ENCODE measurements at places on chromosomes 11 and 22. TPM values are rescaled to one million over a fixed set of nuclear protein-coding genes. Genes with fewer than 3 reads are reported as not detected.

DNA sequence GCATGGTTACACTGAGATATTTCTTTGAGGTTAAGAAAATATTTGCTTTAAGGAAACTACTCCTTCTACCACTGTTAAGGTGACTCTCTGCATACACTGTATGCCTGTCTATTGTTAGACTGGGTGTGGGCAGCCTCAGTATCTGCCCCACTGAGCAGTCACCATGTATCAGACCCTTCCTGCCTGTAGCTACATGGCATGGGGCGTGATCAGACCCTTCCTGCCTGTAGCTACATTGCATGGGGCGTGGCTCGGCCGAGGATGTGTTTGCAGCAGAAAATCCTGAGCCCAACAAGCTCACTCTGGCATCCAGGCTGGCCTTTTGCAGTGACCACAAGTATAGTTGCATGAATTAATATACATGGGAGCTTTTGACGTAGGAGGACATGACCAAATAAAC is 669.4 kb downstream of the OPCML start:
- DNase-seq: no peak

DNA sequence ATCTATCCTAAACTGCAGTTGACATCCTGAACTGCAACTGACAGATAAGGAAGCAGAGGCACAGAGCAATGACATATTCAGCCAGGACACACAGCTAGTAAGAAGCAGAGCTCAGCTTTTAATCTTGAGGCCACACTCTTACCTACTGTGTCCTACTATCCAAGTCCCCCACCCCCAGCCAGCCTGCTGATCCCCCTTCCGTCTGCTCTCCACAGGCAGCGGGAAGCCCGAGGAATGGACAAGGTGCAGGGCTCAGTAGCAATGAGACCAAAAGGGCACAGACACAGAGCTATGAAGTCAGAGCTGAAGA is 4.3 kb downstream of the POLR3H start:
- DNase-seq: no peak

DNA sequence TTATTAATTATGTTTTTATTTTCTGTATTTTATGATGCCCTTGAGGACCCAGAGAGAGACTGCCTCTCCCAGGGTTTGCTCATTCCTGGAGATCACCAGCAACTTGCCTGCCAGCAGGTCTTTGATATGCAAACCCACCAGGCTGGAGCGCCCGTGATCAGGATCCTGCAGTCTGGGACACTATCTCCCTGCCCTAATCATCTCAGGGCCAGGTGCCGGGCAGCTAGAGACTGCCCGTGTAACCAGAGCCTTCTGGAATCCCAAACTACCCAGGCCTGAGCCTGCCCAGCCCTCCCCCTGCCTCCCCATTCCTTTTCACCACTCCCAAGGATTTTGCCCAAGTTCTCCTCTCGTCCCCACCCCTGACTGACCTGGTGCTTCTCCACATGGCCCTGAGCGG is 52.2 kb upstream of the B3GAT1 start:
- DNase-seq: no peak

DNA sequence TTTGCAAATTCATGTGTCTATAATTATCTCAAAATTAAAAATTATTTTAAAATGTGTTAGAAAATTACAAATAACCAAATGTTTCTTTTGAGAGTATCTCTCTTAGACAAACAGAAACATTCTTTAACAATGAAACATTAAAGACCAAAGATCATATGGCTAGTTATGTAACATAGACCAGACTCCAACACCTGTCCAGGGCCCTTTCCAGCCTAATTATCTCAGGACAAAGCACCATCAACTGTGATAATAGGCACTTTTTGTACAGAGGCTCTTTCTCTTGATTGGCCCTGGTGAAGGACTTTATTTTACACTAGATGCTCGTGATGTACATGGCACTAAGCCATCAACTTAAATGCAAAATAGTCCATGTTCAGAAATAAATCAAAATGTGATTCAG is 5.0 kb upstream of the PLEKHA7 start:
- no peak for DNase-seq

- no peak for DNase-seq
These were observed 9.9 kb downstream of the RCOR2 start for GRCh38 chr11:63907063-63907462.

DNA sequence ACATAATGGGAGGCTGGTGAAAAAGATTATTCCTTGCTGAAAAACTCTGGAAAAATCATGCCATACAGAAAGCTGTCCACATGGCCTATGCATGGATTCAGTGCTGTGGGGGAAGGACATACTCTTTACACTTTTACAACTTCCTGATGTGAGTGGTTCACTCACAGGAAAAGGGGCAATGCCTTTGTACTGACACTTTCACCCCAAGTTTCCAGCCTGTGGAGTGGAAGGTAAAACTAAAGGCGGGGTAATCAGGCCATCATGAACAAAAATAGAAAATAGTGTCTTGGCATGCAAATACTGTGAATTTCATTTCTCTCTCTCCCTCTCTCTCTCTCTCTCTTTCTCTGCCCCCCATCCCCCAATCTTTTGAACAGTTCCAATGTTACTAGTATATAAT is 281.8 kb downstream of the ETS1 start:
- no peak for DNase-seq

GRCh38 chr22:24845041-24845898 is 39.3 kb downstream of the SGSM1 start:
- no peak for DNase-seq

DNA sequence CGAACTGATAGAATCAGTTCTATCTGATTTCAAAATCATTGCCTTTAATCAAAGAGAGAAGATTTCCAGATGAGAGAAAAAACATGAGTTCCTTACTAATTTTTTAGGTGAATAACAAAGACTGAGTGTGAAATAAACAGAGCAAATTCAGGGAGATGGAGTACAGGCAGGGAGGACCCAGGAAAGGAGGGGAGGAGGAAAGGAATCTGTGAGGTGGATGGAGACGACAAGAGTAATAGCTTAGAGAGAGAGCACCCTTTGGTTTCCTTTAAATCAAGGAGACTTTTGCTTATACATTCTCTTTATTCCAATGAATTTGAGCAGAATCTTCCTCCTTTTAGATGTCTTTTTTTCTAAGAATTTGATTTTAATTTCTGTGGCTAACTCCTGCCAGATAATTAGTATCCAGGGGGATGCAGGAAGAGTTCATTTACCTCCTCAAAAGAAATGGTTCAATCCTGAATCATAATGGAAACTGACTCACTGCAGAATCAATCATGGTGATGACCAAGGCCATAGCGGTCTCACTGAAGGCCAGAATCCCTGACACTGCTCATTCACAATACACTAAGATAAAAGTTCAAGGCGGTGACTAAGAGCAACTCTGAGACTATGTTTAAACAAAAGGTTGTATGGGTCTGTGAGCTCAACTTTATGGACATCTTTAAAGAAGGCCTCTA is 234.0 kb upstream of the ZC3H12C start:
- DNase-seq: no peak

GRCh38 chr22:32341122-32341740 is 16.4 kb upstream of the RFPL3 start:
- DNase-seq: no peak

DNA sequence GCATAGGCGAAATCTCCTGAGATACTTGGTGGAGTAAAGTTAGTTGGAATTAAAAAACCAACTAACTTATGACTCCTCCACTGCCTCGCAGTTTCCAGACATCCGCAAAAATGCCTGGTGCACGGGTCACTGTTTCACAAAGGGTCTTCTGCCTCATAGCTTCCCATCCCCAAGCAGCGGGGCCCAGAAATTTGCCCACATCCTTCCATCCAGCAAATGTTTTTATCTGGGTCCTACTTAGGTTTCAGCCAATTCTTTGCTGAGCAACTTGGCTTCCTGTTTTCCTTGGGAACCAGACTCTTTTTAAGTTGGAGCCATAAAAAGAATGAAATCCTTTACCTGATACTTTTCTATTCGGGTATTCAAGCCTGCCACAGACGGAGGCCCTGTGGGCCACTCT is 36.2 kb downstream of the FZD4 start:
- DNase-seq: no peak

The GRAP2 gene
- not detected for total RNA-seq

The THRSP gene
- not detected for total RNA-seq

GRCh38 chr22:31337178-31337577 is 9.0 kb downstream of the PATZ1 start:
- no peak for DNase-seq

- no peak for DNase-seq
These were observed 4.8 kb upstream of the PAX6 start for GRCh38 chr11:31815711-31816467.

- peak; percentile 31 for DNase-seq
These were observed 6.2 kb downstream of the ZDHHC8 start for GRCh38 chr22:20137671-20138416.

DNA sequence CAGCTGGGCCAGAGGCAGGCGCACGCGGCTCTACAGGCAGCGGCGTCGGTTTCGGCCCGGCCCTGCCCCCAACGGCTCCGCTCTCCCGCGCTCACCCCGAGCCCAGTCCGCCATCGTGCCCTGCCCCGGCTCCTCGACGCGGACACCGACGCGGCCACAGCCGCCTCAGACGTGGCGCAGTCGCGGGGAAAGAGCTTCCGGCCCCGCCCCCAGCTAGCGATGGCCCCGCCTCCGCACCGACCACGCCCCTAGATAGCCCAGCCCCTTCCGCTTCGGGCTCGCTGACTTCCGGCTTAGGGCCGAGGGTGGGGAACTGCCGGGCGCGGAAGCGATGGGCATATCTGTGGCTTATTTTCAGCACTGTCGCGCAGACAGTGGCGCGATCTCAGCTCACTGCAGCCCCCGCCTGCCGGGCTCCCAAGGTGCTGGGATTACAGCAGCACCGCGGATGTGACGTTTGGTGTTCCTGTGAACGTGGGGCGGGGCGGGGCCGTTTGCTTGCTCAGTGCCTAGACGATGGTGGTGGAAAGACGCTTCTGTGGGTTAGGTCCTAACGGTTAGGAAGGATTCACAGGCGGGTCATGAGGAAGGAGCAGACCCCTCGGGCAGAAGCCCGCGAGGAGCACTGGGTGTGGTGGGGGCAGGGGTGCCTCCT is at the start of the genes BET1L and RIC8A:
TSS of gene BET1L (minus strand) at position 192 of the 655 bp plus-strand sequence. CDS start at position 114, 78 bp downstream.
TSS of gene RIC8A (plus strand) at position 501 of the 655 bp plus-strand sequence. CDS start 1,147 bp downstream, outside the sequence.
- peak; percentile 98 for DNase-seq

- DNase-seq: no peak
These were observed 19.4 kb downstream of the EHF start for GRCh38 chr11:34640050-34640923.

DNA sequence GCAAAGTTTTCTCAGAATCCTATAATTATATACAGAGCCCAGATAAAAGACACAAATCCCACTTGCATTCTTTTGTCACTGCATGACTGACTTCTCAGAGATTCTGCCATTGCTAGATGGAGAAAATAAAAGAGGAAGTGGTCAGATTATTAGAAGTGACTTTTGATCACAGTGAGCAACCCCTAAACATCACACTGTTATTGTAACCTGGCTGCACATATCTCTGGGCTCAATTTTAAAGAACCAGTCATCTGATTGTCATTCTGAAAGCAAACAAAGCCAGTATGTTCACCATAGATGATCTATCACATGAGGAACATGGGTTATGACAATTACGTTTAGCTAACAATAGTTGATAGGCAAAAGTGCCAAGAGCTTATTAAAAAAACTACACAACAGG is 47.8 kb downstream of the COPB1 start:
- no peak for DNase-seq

DNA sequence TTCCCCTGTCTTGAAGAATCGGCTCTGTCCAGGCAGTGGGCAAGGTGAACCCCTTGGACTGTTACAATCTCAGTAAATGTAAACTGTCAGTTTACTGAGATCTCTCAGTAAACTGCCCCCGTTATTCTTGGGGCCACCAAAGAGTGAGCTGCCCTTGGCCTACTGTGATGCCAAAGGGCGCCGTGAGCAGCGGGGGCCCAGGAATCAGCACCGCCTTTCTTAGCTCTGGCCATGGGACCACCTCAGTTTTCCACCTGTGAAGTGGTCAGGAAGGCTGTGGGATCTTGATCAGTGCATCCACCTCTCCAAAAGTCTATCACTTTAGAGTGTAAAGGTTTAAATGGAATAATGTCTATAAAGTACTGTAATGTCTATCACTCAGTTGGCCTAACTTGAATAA is 57.1 kb downstream of the THAP12 start:
- DNase-seq: no peak

GRCh38 chr11:66419825-66420224 is 1.0 kb upstream of the NPAS4 start:
- DNase-seq: no peak

- no peak for DNase-seq
These were observed 157.8 kb upstream of the DDI1 start for GRCh38 chr11:103878646-103879045.

The HOATZ gene
- total RNA-seq: not detected

- DNase-seq: no peak
These were observed 35.2 kb upstream of the CREB3L1 start for GRCh38 chr11:46242041-46242951.

The OR5AS1 gene
- not detected for total RNA-seq

The OR8A1 gene
- total RNA-seq: under 0.01 TPM

DNA sequence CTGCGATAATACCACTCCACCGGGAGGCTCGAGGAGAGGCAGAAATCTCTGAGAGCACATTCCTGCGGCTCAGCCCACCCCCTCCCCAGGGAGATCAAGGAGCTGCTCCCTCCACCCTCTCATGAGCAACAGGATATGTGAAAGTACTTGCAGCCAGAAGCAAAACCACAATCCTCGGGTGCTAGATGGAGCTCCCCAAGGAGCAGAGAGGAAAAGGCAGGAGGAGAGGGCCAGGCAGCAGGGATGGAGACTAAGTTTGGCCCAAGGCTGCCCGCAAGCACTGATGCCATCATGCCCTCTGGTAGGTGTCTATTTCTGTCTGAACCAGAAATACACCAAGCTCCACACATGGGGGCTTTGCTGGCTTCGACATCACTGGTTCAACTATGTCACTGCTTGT is 22.3 kb downstream of the VPS37C start:
- DNase-seq: no peak

- peak; percentile 82 for DNase-seq
These were observed 6.8 kb downstream of the TOM1 start for GRCh38 chr22:35306350-35306967.

DNA sequence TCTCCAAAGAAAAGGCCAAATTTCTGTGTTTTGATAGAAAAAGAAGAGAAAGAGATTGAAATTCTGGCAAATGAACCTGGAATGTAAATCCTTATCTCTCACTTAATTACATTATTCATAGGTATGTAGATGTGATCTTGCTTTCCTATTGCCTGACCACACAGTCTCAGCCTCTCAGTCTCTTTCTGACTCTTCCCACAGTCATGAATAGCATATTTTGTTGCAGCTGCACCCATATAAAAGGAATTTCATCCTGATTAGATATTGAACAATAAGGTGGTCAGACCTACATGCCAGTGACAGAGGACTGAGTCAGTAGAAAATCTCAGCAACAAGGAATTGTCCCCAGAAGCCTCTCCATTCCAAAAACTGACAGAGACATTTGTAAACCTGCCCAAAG is 62.9 kb upstream of the LRRC4C start:
- DNase-seq: no peak

- no peak for DNase-seq
These were observed 574.3 kb downstream of the NTM start for GRCh38 chr11:131944736-131945135.

Data from lung microvascular endothelial cell (primary cell).